ENCODE measurements at places on chromosomes 1 and 21. TPM values are rescaled to one million over a fixed set of nuclear protein-coding genes. Genes with fewer than 3 reads are reported as not detected.

Gene LRRC38
- total RNA-seq, result 2.6 TPM

Gene MCOLN3
- 7.2 TPM for total RNA-seq

- no peaks in the 10 kb centered on the region for H3K27me3 ChIP-seq
- H3K4me1 ChIP-seq, result peaks cover 10% of the 10 kb centered on the region
- no peak overlapping the region for H3K4me3 ChIP-seq
- no peak overlapping the region for H3K27ac ChIP-seq
- DNase-seq, result no peak
Measured at GRCh38 chr1:98402860-98403259, 258.7 kb upstream of the SNX7 start.

DNA sequence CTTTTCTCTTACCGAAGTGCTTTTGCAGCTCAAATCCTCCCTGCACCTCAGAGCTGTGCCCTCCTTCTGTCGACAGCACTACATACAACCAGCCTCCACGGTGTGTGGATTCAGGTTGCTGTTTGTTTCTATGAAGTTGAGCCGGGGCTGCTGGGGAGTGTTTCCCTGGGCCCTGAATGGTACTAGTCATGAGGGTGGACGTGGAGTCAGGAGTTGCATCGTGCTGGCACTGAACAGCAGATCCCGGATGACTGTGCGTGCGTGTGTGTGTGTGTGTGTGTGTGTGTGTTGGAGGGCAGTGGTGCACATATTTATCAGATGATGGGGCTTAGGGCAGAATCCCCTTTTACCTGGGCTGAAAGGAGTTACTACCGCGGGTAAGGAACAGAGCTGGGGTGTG is 47.0 kb downstream of the ACTL8 start:
- no peak for DNase-seq
- no peak overlapping the region for H3K4me3 ChIP-seq
- no peaks in the 10 kb centered on the region for H3K4me1 ChIP-seq

- H3K4me1 ChIP-seq, result peaks cover 5% of the 10 kb centered on the region
- H3K36me3 ChIP-seq, result no peaks in the 10 kb centered on the region
- no peak overlapping the region for H3K27ac ChIP-seq
- no peak overlapping the region for H3K4me3 ChIP-seq
- no peak for DNase-seq
Measured at GRCh38 chr1:30106125-30106524, 617.3 kb downstream of the MATN1 start.

- no peak overlapping the region for H3K4me3 ChIP-seq
- H3K27me3 ChIP-seq, result no peaks in the 10 kb centered on the region
- peak overlapping the region; percentile 89 for H3K27ac ChIP-seq
Measured at GRCh38 chr1:54384918-54385726, 21.1 kb downstream of the SSBP3 start.

GRCh38 chr21:39955326-39955725 is 88.1 kb downstream of the PCP4 start:
- no peak overlapping the region for H3K27ac ChIP-seq
- H3K27me3 ChIP-seq, result peaks cover 12% of the 10 kb centered on the region
- H3K4me1 ChIP-seq, result no peaks in the 10 kb centered on the region
- H3K4me3 ChIP-seq, result no peak overlapping the region
